ENCODE measurements at places on chromosomes 5 and 9. TPM values are rescaled to one million over a fixed set of nuclear protein-coding genes. Genes with fewer than 3 reads are reported as not detected.

DNA sequence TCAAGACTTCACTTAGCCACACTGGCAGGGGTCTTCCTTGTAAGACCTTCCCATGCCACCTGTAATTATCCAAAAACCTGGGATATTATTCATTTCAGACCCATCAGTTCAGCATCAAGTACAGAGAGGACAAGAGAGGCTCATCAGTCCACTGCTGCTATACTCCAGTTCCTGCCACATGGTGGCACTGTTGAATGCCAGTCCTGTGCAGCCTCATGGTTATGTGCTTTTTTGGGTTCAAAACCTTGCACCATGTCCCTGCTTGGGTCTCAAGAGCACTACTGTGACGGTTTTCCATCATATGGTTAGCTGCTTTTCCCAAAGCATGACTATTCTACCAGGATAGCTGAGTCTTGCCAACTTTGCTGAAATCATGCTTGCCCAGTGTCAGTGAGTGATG is 8.5 kb downstream of the PTGS1 start:
- no peak for DNase-seq

- DNase-seq, result no peak
These were observed 200.7 kb upstream of the TBC1D2 start for GRCh38 chr9:98456156-98456613.

DNA sequence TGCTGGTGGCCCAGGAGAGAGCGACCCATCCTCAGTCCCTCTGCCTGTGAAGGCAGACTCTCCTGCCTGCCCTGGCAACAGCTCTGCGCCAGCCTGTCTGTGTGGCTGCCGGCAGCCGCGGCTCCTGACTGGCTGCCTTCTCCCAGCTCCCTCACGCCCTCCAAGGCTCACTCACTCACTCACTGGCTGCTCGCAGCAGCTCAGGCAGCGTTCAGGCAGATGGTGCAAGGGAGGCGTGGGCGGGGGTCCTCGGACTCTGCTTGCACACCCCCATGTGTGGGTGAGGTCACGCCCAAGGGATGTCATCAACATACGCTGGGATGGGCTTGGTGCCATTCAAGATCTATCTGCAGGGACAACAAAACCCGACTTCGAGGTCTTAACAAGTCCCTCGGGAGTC is 66.7 kb downstream of the DAB2IP start:
- DNase-seq, result peak; percentile 54

Gene PCDHAC2
- 0.48 TPM for total RNA-seq
